ENCODE measurements at places on chromosomes 7 and 10.

DNA sequence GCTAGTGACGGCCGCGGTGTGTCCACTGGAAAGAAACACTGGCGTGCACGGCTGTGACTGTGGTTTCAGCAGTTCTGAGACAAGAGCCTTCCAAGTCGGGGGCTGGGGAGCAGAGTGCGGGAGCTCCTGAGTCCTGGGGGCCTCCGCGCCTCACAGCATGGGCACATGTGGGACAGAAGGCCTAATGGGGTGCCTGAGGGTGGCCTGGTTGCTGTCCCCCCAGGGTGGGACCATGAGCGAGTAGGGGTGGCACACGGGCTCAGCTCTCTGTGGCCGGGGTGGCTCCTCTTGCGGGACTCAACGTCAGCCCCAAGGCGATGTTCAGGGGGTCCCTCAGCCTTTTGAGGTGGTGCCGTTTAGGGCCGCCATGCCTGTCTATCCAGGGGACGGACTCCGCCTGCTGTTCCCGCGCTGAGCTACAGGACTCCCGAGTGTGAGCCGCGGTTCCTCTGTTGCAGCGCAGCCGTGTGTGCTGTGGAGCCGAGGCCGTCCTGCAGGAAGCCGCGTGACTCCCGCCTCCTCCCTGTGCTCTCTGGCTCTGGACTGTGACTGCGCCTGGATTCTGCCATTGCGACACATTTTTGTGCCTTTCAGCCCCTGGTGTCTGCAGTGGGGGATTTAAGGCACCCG is 23.5 kb upstream of the CHST12 start:
- DNase-seq: no peak

DNA sequence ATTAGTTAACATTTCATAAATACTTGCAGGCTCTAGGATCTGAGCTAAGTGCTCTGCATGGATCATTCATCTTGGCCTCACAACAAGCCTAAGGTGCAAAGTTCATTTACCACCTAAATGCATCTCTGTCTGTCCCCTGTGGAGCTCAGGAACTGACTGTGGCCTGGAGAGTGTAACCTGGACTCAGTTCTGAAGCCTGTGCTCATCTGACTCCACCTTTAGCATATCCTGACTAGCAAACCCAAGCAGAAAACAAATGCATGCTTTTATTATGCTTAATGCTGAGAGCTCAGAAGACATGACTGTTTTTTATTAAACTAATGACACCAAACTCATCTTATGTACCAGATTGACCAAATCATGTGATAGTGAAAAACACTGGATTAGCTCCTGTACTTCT is 245.6 kb upstream of the INHBA start:
- no peak for DNase-seq

- DNase-seq: no peak
These were observed 19.1 kb upstream of the PRF1 start for GRCh38 chr10:70621503-70622078.

GRCh38 chr7:104903044-104903443 is 111.0 kb upstream of the KMT2E start:
- no peak for DNase-seq

DNA sequence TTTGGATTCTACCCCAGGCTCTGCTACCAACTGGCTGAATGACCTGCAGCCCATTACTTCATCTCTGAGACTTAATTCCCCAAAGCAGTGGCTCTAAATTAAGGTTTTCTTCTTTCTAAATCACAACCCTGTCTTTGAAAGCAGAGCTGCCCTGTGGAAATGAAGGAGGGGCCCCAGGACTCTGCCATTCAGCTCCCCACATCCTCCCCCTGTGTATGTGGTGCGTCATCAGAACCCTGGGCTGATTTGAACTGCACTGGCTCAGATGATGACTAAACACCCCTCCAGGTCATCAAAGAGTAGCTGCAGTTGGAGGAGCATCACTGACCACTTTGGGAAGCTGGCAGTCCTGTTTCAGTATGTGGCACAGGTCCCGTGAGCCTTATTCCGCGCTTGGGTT is 46.6 kb downstream of the BPGM start:
- DNase-seq: no peak

GRCh38 chr7:4163565-4164203 is 518.4 kb upstream of the FOXK1 start:
- DNase-seq: no peak

DNA sequence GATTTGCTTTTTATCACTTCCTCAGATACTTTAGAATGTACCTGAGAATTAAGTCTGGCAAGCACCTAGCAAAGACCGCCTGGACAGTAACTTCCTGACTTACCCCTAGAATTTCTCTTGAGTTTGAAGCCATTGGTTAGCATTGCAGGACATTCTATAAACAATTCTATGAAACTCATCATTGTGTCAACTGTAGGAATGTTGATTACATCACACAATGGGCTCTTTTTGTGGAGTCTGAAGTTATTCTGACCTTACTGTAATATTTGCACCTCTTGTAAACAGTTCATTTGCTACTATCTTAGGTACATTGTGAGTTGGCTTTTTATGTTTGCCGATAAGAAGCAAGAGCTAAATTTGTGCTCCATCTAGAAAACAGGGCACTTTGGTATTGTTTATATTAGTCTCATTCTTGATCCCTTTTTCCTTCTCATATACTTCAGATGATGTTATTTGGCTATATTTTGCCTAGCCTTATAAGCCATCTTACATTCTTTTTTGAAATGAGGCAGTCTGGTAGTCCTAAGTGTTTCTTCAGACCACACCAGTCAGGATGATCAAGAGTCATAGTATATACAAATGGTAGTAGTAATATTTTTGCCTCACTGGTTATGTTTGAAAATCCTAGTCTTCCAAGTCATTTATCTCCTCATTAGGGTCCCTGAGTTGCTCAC is 52.4 kb downstream of the CASD1 start:
- no peak for DNase-seq

- DNase-seq: no peak
These were observed 24.0 kb downstream of the ELFN1 start for GRCh38 chr7:1693991-1694524.

DNA sequence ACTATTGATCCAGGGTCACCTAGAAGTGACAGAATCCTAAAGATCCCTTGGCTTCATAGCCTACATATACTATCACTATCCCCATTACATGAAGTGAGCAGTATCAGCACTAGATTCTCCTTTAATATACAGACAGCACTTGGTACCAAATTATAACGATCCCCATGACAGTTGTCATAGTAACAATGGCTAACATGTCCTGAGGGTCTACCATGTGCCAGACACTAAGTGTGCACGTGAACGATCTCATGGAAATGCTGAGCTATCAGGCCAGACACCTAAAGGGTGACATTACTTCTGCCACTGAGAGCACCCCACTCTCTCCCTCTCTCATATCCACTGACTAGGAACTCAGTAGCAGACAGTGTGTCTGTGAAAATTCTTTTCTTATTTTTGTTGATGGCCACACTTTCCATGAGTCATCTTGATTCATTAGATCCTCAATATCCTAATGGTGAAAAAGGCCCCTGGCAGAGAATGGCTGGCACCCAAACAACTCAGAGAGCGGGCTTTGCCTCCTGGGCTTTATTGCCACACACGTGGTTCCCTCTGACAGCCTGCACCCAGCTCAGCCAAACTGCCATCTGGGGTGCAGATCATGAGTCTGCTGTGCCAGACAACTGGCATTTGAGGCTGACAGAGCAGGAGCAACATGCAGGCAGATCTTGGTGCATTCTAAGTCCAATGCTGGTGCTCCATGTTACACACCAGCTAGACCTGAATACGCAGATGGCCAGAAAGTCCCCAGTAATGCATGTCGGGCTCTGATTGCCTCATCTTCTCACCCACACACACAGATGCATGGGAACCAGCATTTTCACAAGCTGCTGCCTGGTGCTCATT is 176.3 kb downstream of the DGKI start:
- no peak for DNase-seq

GRCh38 chr7:120658516-120658915 is 199.4 kb downstream of the TSPAN12 start:
- no peak for DNase-seq

DNA sequence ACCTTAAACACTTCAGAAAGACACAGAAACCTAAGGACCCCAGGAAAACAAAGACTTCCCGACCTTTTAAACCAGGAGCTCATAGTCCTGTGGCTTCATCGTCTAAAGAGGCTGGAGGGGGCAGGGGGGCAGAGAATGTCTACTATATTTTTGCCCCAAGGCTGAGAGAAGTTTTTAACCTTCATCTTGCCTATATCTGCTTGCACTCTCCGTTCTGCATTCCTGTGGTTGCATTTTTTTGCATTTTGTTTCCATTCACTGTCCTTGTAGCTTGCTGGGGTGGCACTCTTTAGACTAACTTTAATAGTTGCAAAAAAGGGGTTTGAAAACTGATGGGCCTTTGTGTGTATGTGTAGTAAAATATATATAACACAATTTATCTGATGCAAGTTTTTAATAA is 23.7 kb downstream of the PRKAR2B start:
- DNase-seq: no peak
